NCI-H2171 treated with DMSO at 0.1 percent for 48 hours (cell line): ENCODE measurements at places on chromosomes 2 and 18.

- no peak for DNase-seq
These were observed 257.6 kb downstream of the ANKRD30B start for GRCh38 chr18:15005313-15006130.

GRCh38 chr18:24785019-24785418 lies 324.6 kb downstream of the HRH4 start:
- DNase-seq, result no peak

DNA sequence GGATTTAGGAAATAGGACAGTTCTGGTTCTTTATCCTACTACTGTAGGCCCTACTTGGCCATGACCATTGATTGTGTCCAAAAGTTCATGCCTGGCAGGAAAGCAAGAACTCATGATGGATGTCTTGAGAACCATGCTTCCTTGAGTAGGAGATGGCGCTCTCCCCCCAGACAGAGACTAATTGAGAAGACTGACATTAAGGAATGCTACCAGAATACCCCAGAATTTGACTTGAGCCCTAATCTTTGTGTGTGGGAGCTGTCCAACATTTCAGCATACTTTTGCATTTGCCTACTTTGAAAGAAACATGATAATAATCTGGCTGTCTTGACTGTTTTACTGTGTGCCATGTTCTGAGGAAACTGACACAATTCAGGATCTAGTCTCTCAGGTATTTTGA lies 23.3 kb downstream of the MAPRE3 start:
- DNase-seq, result no peak

DNA sequence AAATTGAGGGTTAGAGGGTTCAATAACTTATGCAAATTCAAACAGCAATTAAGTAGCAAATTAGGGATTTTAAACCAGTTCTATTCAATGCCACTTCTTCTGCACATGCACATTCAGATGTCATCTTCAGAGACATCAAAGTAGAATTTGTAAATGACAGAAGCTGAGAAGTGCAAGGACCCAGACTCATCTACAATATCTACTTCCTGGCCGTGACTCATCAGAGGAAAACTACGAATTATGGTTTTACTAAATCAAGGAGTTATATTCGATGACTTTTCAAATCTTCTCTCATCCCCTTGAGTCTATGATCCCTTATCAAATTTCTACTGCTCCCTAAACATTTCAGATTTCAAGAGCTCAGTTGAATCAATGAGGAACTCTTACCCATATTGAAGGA lies 20.0 kb upstream of the STAT4 start:
- no peak for DNase-seq

DNA sequence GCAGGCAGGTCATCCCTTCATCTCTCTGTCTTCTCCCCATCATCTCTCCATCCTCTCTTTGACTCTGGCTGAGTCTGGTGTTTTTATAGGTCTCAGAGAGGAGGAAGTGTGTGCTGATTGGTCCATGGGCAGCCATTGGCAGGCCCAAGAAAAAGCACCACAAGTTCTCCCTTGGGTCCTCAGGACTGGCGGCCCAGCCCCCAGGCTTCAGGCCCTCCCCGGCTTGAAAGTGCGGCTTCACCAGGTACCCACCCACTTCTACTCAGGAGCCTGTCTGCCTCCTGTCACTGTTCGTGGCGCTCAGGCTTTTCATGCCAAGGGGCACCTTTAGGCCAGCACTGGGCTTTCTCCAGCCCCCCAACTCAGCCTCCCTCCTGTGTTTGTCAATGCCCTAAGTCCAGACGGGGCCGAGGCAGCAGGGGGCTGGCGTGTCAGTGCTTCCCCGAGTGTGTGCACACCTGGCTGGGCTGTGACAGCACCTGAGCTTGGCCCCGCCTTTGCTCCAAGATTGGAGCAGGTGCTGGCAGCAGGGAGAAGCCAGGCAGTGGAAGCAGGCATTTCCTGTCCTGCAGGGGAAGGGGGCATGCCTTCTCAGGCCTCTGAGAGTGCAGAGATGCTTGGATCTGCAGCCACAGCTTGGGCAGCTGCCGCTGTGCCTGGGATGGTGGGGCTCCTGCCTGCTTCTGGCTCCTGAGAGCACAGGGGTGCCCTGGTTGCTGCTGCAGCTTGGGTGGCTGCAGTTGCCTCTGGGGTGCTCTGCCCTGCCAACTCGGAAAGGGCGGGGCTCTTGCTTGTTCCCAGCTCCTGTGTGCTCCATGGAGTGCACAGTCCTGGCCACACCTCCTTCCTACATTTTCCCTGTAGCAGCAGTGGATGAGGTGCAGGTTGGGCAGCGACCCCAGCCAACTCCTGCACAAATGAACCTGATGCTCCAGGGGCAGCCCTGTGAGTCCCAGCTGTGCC lies 34.1 kb downstream of the FBXO48 start:
- DNase-seq, result no peak

DNA sequence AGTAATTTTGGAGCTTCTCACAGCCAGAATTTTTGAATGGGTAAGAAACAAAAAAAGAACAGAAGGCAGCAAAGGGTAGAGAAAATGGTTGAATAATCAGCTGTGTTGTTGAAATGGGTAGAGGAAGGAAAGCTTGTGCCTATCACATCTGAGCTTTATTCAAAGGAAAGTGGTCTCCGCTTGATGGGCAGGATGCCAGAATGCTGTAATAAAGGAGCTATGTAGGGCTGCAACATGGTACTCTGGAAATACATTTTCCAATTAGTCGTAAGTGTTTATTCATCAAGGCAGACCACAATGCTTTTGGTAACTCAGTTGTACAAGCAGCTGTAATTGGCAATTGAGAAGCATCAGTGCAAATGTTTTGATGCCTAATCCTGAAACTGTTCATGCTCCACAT lies 196.9 kb downstream of the ICOS start:
- no peak for DNase-seq

DNA sequence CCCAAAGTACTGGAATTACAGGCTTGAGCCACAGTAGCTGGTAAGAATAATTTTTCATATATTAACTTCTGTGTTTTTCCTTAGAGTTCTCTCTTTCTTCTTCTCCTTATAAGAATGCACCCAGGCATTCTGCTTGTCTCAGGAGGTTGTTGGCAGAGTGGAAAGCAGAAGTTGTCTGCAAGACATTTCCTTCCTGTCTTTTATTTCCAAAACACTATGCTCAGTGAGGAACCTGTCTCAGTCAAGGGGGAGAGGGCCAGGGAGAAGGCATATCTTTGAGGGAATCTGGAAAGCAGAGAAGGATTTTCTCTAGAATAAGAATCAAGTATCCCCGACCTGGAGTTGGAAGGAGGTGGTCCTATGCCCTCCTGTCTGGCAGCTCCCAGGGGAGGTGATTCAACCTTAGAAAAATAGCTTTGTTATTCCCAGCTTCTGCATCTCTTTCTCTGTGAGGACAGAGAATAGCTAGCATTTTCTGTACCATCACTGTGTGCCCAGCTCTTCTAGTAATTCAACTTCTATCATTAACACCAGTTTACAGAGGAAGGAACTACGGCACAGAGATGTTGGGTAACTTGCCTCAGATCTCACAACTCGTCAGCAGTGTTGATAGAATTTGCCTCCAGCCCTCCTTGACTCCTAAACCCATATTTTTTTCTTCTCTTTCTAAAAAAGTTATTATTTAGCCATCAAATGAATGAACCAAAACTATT lies 3.8 kb upstream of the LPIN2 start:
- no peak for DNase-seq

GRCh38 chr2:62415019-62415431 lies 91.0 kb downstream of the TMEM17 start:
- DNase-seq, result no peak

- no peak for DNase-seq
These were observed 612.4 kb downstream of the NYAP2 start for GRCh38 chr2:226011716-226012450.

DNA sequence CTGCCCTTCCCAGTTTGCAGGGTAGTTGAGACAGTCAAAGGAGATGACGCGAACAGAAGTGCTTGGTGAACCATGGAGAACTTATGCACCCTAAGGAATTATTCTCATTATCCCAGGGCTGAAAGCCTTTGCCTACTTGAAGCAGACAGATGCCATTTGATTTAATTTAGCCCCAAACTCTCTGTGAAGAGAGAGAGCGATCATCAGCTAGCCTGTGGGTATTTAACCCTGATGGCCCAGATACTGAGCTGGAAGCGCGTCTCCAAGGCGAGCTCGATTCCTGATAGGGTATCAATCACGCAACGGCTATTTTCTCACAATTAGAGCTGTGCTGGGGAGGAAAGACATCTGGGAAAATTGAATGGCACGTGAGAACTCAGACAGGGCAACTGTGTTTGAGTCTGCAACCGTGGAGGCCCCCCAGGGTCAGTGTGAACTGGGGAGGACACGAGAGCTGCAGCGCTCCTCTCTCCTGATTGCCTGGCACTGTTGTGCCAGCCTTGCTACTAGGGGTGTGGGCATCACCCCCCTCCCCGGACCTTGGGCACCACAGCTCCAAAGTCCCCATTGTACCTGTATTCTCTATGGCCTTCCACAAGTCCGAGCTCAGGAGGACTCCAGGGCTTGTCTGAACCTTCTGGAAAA lies 73.2 kb downstream of the CAPN13 start:
- no peak for DNase-seq

GRCh38 chr2:48946449-48947048 lies 191.0 kb upstream of the LHCGR start:
- peak; percentile 79 for DNase-seq

DNA sequence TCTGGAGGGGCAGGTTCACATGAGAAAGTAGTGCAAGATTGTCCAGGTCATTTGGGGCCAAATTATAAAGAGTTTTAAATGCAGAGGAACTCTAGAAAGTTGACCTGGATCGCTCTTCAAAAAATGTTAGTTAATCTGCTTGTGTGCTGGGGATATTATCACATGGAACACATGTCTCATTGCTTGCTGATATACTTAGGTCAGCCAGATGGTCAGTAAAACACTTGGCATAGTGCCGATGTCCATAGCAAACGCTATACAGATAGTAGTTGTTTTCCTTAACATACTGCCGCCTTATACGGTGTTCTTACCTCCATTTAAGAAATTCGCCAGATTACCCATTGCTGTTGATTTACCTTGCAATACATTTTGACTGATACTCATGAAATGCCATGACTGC lies 103.4 kb upstream of the CWC22 start:
- DNase-seq, result no peak

- no peak for DNase-seq
These were observed 43.7 kb upstream of the FZD5 start for GRCh38 chr2:207813221-207813916.

DNA sequence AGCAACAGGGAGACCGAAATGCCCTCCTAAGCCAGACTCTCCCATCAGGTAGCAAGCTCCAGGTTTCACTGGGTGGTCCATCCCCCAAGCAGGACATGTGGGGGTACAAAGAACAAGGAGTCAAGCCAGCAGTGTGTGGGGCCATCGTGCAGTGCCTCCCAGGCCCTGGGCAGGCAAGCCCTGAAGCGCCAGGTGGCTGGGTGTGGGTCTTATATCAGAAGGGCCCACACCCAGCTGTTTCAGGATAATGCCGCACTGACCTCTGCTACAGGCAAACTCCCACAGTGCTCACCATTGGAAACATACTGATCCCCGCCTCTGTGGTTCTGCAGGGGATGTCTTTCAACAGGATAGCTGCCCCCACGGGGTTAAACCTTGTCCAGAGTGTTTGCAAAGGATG lies 174.2 kb upstream of the SMAD2 start:
- no peak for DNase-seq

GRCh38 chr2:96502891-96503636 lies 2.1 kb downstream of the NEURL3 start:
- no peak for DNase-seq

GRCh38 chr2:20596193-20596972 lies 54.5 kb downstream of the HS1BP3 start:
- no peak for DNase-seq

- DNase-seq, result no peak
These were observed 221.3 kb downstream of the ACKR3 start for GRCh38 chr2:236790963-236791362.

- no peak for DNase-seq
These were observed 97.1 kb upstream of the ZNF516 start for GRCh38 chr18:76592096-76592495.

GRCh38 chr2:164792316-164793170 lies 49.1 kb downstream of the COBLL1 start:
- DNase-seq, result no peak

DNA sequence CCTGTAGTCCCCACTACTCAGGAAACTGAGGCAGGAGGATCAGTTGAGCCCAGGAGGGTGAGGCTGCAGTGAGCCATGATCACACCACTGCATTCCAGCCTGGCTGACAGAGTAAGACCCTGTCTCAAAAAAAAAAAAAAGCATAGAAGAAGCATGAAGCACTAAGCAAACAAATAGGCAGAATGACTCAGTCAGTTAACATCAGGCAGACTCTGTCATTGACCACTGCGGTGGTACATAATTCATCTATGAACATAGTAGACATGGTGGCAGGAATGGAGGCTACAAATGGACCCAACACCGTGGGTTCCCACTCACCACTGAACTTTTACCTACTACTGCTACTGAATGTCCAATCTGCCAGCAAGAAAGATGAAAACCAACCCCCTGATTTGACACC lies 7.6 kb upstream of the ASXL2 start:
- no peak for DNase-seq

- no peak for DNase-seq
These were observed 131.4 kb upstream of the MAP3K20 start for GRCh38 chr2:172944022-172944793.

- peak; percentile 81 for DNase-seq
These were observed 13.0 kb downstream of the ODC1 start for GRCh38 chr2:10434886-10435819.

GRCh38 chr2:2158915-2159314 lies 172.2 kb downstream of the MYT1L start:
- DNase-seq, result no peak

GRCh38 chr2:118554616-118555015 lies 292.8 kb downstream of the EN1 start:
- DNase-seq, result no peak

DNA sequence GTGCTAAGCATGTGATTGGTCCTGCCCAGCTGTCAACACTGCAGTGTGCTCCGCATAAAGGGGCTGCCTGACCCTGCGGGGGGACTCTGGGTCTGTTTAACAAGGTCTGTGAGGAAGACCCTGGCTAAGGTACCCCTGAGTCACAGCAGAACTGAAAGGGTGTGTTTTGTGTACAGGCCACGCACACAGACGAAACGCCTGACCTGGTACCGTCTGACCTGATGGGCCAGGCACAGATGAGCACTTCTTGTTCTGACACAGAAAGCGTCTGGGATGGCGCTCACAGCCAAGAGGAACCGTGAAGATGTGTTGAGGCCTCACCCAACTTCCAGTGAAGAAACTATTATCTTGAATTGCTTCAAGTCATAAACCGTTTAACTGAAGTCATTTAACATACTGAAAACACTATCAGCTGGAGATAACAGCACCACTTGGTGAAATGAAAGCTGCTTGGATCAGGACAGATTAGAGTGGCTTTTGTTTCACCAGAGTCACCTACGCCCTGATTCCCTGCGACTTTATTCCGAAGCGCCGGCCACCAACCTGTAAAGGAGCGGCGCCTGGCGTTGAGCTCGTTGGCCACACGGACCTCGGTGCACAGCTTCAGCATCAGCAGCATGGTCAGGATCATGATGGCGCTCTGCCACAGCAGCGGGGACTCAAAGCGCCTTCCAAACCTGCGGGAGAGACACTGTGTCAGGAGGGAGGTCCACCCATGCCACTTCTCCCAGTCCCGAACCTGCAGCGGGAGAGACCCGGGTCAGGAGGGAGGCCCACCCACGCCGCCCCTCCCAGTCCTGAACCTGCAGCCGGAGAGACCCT lies 8.5 kb downstream of the SLC66A2 start:
- no peak for DNase-seq
